CD4-positive, alpha-beta T cell treated with Interleukin-6 at 100 ng/mL for 8 hours (primary cell): ENCODE measurements at places on chromosomes 11 and 22.
A peak's percentile ranks its signal among the peaks of the same experiment; 100 is the strongest.

GRCh38 chr11:3866206-3866605 is 10.7 kb downstream of the STIM1 start:
- no peak for DNase-seq

DNA sequence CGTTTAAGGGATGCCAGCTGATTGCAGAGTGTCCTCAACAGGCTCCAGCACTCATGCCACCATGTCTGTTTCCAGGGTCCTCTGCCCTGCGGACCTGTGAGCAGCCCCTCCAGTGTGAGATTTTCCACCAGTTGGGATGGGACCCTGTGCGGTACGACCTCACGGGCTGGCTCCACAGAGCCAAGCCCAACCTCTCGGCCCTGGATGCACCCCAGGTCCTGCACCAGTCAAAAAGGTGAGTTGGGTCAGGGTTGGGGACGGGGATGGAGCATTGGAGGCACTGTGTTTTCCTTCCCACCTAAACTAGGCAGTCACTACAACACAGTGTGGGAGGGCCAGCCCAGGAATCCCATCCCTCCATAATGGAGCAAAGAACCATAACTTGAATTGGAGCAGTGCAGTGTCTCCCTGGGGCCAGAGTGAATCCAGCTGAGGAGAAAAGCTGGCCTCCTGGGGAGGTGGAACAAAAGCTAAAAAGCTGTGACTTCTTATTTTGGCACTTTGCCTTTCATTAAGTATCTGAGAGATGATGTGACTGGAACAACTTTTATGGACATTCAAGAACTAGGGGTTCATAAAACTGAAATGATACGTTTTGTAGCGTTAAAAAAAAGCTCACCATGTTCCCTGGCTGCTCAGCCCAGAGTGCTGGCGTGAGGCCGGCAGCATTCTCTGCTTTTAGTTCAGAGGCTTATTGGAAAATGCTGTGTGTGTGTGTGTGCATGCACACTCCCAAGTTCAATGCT is 101.8 kb downstream of the MYO18B start:
- no peak for DNase-seq

DNA sequence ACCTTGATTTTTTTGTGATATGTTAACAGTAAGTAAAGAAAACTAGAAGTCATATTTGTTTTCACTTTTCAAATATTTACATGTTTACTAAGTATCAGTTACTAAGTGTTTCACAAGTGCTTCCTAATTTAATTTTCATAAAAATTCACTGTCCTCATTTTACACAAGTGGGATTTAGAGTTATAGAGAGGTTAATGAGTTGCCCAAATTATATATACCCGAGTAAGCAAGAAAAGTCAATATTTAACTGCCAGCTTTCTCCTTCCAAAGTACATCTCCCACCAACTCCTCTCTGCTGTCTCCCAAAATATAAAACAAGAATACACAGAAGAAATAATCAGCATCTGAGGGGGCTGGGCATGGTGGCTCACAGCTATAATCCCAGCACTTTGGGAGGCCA is 896.7 kb upstream of the ANO3 start:
- no peak for DNase-seq

DNA sequence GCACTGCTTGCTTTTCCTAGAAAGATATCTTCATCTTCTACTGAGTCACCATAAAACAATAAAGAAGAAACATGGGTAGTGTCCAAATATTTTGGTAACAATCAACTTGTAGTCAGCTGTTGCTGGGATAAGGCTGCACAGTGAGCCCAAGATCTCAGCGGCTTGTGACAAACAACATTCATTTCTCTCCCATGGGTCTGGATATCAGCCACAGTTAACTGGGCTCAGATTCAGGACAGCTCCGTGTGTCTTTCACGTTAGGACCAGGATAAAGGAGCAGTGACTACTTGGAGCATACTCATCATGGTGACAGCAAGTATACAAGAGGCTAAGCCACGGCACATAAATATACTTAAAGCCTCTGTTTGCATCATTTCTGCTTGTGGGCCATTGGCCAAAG is 27.9 kb upstream of the GRK3 start:
- DNase-seq: no peak

- DNase-seq: no peak
Observed at GRCh38 chr22:29336751-29337490, 21.4 kb upstream of the RASL10A start.

GRCh38 chr11:68297812-68298658 is 14.4 kb upstream of the LRP5 start:
- DNase-seq: peak; percentile 61

GRCh38 chr11:16598906-16599305 is 139.5 kb upstream of the C11orf58 start:
- no peak for DNase-seq

DNA sequence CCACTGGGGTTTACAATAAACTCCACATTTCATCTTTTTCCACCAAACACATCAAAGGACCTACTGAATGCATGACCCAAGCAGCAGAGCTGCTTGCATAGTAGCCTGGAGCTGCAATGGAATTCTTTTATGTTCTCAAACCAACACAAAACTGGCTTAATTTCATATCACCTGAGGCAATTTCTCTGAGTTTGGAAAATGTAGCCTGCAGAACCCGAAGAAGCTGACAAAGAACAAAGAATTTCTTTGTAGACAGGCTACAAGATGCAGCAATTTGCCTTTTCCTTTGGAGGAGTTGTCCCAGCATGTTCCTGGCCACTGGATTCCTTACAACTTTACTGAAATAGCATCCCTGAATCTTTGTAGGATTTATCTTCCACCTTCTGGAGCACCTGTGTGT is 5.5 kb upstream of the TECTA start:
- DNase-seq: no peak

DNA sequence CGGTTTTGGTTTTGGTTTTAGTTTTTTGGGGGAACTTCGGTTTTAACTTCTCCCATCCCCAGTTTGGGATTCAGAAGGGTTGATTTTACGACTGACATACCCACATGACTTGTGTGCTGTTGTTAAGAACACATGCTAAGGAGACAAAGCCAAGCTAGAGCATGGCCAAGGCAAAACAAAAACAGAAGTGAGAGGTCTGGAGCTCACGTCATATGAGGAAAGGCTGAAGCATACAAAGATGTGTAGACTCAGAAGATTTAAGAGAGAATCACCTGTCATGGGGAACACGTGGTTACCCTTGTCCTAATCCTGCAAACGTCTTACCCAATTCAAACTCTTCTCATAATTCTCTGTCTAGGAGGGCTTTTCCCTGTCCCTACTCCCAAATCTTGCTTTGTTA is 465.0 kb downstream of the FAM181B start:
- DNase-seq: no peak

DNA sequence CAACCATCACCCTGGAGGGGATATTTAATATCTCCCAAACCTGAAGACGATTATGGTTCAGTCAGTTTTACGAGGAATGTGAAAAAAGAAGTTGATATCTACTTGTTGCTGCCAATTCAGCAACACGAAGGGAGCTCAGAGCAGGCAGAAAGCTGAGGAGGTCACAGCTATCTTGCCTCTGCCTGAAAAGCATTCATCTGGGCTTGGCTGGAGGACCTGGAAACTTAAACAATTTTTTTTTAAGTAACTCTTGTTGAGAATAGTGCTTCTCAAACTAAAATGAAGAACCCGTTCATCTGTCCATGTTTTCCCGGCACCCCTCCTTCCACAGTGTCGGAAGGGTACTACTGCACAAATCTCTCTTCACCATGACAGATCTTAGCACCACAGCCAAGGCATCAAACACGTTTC is 98.9 kb downstream of the MICAL3 start:
- no peak for DNase-seq

DNA sequence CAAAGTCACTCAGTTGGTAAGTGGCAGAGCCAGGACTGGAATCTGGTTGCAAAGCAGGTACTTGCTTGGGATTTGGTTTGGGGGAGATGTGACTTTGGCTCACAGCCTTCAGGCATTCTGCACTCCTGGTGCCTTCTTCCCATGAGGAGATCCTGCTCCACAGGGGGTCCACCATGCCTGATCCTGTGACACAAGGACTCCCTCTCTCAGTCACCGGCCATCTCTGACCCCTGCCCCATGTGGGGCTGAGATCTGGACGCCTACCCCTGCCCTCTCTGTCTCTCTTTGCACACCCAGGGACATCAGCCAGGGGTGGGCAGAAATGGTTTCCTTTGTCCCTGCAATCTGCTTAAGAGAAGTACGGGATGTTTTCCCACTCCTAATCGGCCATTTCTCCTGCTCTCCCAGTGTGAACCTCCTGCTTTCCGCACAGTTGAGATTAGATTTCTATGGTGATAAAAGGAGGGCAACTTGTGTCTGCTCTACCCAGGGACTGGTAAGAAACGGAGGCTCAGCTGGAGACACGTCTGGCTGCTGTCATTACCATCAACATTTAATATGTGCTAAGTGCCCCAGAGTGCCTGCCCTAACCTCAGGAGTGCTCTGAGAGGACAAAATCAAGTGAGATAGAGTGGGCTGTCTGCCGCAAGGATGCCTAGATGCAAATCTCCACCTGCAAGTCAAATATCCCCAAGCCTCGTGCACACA is 11.1 kb upstream of the FXYD6 start:
- no peak for DNase-seq

DNA sequence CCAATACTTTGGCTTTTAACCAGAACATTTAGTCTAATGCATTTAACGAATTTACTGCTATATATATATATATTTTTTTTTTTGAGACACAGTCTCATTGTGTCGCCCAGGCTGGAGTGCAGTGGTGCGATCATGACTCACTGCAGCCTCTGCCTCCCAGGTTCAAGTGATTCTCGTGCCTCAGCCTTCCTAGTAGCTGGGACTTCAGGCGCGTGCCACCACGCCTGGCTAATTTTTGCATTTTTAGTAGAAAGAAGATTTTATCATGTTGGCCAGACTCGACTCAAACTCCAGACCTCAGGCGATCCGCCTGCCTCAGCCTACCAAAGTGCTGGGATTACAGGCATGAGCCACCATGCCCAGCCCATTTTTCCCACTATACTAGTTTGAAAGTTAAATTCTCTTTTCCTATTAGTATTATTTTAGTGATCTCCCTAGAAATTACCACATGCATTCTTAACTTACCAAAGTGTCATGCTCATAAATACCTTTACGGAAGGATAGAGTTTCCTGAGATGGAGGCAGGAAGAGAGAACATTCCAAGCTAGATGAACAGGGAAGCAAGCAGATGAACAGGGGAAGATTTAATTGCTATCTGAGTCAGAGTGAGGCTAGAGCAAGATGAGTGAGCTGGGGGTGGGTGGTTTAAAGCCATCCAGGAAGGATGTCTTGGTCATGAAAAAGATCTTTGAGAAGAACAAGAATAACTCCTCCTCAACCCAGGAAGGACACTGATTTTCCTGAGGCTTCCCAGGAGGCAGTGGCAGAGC is 4.4 kb upstream of the PGAP2 start:
- DNase-seq: no peak

GRCh38 chr11:95417832-95418231 is 186.8 kb upstream of the SESN3 start:
- DNase-seq: no peak

DNA sequence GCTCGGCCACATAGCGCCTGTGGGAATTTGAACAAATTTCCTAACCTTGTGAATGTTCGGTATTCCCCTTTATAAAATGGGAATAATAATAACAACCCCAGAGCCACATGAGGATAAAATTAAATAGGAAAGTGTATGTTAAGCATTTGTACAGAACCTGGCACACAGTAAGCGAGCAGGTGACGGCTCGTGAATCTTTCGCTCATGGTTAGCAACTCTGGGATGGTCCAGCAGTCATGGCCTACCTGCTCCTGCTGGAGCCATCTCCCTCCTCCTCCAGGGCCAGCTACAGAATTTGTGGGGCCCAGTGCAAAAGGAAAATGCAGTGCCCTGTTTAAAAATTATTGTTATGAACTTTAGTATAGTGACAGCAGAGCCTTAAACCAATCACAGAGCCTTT is 88.5 kb upstream of the CSNK2A3 start:
- DNase-seq: no peak

GRCh38 chr11:2933375-2934020 is 4.3 kb upstream of the PHLDA2 start:
- peak; percentile 45 for DNase-seq

- no peak for DNase-seq
Observed at GRCh38 chr11:46250745-46251052, 26.8 kb upstream of the CREB3L1 start.

DNA sequence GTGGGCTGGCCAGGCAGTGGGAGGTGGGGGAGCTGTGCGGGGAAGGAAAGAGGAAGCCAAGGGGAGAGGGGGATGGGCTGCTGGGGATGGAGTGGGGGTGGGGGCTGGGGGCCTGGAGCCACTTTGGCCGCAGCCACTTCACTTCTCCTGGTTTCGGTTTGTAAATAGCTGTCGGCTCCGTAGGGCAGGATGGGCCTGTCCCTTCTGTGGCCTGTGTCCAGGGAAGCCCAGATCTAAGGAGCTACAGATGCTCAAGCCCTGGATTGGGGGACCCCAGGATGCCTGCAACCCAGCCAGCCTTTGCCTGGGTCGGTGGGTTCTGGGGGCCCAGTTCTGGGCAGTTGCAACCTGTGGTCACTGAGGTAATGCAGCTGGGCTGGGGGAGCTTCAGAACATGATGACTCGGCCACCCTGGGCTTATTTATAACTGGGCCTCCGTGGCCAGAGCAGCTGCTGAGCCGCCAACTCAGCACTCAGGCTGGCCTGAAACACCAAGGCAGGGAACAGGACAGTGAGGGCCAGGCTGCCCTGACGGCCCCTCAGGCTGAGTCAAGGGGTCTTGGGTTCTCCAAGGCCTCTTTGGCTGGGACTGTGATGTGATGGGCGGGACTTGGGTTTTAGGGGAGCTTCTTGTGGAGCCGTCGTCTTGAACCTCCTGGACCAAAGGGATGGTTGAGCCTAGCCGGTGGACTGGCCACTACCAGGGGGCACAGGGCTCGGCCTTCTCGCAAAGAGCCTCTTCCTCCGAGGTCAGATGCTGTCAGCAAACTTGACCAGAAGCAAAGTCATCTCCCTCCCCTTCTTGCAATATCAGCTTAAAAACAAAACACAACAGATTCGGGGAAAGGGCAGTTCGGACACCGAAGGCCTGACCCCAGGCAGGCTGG is 15.0 kb upstream of the SLC39A13 start:
- DNase-seq: no peak

DNA sequence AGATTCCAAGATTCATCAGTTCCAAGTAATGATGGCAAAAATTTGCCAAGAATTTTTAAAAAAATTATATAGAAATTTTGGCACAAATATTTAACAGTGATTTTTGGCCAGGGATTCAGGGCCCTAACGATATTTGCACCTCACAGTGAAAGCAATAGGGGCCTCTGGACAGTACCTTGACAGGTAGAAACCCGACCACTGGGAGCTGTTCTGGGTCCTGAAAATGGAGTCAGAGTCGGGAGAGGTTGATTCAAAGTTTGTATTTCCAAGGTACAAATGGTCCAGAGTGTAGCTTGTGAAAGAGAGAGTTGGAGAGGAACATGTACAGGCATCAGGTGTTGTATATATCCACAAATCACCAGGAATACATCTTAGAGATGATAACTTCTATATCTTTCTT is 41.6 kb downstream of the MRGPRX2 start:
- DNase-seq: no peak

DNA sequence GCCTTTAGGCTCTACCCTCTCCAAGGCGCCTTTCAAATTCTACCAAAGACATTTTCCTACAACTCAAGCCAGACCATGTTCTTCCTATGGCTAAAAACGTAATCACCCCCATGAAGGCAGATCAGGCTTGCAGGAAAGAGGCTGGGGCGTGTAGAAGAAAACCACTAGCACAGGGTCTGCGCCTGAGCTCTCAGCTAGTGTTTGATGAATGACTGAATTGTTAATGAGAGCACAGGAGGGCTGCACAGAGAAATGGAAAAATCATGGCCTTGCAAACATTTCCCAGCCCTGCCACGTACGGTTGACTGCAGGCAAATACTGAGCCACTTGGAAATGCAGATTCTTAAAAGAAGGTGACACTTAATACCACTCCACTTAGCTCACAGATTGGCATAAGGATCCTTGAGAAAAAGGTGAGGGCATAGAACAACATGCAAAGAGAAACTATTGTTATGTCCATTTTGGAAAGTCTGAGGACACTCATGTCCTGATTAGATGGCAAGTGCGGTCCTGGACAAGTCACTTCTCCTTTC is 148.6 kb downstream of the NXPE2 start:
- no peak for DNase-seq
